CD4-positive, alpha-beta T cell treated with Interleukin-1 beta for 1 hour (primary cell): ENCODE measurements at places on chromosomes 5 and 9.

DNA sequence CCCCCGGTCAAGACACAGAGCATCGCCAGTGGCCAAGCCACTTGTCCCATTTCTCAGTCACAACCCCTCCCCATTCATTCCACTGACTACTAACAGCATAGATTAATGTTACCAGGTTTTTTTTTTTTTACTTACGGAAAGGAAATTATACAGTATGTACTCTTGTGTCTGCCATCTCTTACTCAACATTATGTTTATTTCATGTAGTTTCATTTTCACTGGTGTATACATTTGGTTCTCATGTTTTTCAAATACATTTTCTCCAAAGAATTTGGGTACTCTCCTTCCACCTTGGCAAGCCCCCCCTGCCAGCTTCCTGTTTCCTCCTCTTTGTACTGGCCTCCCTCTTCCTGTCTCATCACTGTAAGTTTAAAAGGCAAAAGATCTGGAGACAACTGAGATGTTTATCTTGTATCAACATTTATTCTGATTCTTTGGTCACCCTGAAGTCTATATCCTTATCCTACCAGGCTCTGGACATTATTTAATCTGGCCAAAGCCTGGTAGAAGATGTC, 207.3 kb downstream of the SAXO1 start:
- no peak for DNase-seq

GRCh38 chr5:40991168-40991980, 79.8 kb downstream of the MROH2B start:
- no peak for DNase-seq

- no peak for DNase-seq
These were observed 73.3 kb upstream of the PCSK1 start for GRCh38 chr5:96506376-96506775.

- peak; percentile 23 for DNase-seq
These were observed 3.5 kb downstream of the IFNA2 start for GRCh38 chr9:21381448-21382339.

GRCh38 chr5:107300721-107301327, 369.9 kb downstream of the EFNA5 start:
- no peak for DNase-seq

DNA sequence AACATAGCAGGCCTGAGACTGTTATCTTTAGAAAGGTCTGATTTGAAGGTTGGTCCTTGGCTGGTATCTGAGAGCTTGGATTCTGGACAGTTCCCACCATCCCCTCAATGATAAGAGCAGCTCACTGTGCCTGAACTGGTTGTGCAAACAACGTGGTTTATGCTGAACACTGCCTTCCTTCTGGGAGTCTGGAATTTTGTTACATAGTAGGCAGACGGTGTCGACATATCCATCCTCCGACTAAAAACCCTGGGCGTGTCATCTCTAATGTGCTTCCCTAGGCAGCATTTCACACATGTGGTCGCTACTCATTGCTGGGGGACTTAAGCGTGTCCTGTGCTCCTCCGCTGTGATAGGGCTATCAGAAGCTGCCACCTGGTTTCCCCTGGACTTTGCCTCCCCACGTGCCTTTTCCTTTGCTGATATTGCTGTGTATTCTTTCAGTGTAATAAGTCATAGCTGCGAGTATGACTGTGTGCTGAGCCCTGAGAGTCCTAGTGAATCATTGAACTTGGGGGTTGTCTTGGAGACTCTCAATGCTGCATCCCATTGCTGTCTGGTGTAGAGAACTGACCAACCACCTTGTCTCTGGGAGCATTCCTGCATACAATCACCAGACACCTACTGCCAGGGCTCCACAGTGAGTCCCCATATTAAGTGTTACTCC, 119.1 kb upstream of the TBC1D2 start:
- DNase-seq, result no peak
